ENCODE measurements at places on chromosomes 5 and 9.

DNA sequence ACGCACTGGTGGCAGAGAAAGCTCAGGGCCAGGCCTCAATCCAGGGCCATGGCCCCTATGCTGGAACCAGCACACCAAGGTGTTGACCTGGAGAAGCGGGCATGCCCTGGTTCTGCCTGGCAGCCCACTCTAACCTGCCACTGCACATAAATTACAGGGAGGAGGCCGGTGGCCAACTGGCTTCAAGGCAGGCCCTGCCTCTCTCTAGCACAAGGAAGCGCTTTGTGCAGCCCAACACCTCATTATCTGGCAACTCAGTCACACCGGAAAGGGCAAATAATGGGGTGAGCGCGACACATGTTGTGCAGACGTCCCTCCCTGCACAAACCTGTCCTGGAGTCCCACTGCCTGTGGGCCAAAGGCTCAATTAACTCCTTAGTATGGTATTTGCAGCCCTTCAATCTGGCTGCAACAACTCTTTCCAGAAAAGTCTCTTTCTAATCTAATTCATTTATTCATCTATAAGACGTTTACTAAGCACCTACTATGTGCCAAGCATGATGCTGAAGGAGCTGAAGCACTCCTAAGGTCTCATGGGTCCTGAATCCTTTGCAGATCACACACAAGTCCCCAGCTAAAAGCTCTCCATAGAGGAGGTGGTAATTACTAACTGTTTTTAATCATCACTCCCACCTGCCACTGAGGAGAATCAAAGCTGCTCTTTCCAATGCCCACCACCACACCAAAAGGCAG lies 24.9 kb downstream of the SHB start:
- no peak for DNase-seq

GRCh38 chr9:138007918-138008841 lies 130.6 kb downstream of the CACNA1B start:
- DNase-seq = no peak

GRCh38 chr9:109193974-109194556 lies 27.0 kb upstream of the FRRS1L start:
- DNase-seq = no peak

GRCh38 chr5:116765441-116765840 lies 190.8 kb upstream of the SEMA6A start:
- DNase-seq = no peak

GRCh38 chr9:21994556-21995005 lies at the start of gene CDKN2B-AS1:
Gene CDKN2B-AS1 (plus strand): TSS chr9:21994791.
- DNase-seq = peak; percentile 40

DNA sequence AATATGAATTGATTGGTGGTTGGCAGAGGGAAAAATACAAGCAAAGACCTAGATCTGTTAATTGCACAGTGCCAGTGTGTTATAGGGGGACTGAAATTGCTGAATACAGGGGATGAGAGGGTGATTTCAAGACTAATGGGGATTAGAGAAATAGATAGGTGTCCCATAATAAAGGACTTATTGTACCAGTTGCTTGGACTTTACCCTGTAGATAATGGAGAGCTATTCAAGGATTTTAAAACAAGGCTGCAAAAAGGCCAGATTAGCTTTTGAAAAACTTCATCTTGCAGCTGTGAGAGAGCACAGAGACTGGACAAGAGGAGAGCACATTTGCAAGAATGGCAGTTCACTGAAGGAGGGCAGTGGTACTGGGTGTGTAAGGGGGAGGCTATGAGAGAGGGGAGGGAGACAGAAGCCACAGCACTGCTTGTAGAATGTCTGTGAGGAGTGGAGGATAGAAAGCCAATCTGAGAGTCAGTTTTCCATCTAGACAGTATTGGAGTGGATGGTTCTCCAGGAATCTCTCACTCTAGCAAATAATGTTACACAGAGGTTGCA lies 28.8 kb upstream of the SCAMP1 start:
- no peak for DNase-seq

GRCh38 chr9:83588256-83588655 lies 34.7 kb upstream of the IDNK start:
- DNase-seq = no peak

DNA sequence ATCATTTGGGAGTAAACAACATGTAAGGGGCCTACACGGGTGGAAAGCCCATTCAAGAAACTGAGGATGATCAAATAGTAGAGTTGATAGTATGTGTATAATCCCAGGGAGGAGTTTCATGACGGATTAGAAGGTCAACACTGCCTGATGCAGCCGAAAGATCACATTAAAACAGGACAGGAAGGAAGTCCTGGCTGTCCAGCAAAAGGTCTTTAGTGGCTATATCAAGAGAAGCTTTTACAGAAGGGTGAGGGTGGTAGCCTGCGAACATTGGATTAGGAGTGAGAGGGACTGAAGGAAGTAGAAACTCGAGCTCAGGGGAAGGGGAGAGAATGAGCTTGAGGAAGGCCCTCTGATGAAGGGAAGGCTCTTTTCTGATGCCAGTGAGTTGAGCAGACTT lies 36.0 kb downstream of the DOCK8 start:
- DNase-seq = no peak

DNA sequence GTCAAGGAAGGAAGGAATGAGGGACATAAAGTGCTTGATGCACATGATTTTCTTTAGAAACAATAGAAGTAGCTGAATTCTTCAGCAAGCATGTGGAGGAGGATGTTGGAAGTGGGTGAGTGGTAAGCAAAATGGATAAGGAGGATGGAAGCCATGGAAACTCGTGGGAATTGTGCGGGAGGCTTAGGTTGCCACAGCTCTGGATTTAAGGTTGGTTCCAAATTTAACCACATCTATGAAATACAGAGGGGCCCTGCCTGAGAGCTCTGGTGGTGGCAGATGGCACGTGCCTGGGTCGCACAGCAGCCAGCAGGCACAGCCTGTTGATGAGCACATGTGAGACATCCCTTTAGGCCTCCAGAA lies 284.7 kb downstream of the SMARCA2 start:
- no peak for DNase-seq

DNA sequence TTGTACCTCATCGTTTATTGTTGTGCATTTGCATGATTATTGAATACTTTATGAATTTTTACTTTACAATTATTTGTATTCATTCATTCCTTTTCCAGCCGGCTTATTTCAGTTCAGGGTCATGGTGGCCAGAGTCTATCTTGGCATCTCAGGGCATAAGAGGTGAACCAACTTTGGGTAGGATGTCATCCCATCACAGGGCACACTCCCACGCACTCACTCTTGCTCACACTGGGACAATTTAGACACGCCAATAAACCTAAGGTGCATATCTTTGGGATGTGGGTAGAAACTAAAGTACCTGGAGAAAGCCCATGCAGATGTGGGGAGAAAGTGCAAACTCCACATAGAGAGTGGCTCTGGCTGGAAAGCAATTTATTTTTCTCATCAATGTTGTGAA lies 158.1 kb upstream of the MAST4 start:
- DNase-seq = no peak
